ENCODE measurements at places on chromosomes 13 and 19.

DNA sequence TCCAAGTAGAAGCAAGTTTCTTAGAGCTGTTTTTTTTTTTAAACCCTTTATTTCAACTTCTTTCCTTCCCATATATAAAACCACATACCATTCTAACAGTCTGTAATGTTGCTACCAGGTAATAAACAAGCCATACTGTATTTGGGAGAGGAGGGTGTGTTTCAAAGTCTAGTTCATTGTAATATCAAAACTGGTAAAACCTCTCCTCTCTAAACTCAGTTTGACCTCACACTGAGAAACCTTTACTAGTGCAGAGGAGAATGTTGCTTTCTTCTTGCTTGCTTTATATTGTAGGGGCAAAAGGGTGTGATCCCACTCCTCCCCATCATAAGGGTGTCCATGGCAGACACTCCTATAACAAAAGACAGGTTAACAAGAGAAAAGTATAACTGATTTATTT lies 155.1 kb downstream of the GGACT start:
- DNase-seq = no peak

DNA sequence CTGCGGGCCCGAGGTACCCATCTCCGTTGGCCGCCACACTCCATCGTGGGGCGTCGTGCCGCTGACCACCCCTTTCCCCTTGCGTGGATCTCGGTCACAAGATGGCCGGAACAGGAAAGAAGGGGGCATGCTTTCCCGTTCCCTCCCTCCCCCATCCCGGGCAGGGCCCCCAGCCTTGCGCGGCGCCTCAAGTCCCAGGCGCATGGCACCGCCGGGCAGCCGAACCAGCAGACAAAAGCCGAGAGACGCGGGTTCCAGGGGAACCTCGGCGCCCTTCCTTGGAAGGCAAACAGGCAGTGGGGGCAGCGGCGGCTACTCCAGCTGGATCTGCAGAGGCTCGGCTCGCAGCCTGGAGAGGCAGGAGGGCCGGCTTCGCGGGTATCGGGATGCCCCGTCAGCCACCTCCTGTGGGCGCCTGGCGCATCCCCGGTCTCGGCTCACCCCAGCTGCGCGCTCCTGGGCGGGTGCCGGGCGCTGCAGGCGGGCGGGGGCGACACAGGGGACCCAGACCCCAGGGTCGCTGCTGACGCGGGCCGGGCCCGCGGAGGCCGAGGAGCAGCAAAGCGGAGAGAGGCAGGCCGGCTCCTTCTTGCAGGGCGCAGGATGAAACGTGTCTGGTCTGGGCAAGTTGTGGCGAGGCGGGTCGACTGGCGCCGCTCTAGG lies 439 bp downstream of the DZIP1 start:
- DNase-seq = peak; percentile 37

DNA sequence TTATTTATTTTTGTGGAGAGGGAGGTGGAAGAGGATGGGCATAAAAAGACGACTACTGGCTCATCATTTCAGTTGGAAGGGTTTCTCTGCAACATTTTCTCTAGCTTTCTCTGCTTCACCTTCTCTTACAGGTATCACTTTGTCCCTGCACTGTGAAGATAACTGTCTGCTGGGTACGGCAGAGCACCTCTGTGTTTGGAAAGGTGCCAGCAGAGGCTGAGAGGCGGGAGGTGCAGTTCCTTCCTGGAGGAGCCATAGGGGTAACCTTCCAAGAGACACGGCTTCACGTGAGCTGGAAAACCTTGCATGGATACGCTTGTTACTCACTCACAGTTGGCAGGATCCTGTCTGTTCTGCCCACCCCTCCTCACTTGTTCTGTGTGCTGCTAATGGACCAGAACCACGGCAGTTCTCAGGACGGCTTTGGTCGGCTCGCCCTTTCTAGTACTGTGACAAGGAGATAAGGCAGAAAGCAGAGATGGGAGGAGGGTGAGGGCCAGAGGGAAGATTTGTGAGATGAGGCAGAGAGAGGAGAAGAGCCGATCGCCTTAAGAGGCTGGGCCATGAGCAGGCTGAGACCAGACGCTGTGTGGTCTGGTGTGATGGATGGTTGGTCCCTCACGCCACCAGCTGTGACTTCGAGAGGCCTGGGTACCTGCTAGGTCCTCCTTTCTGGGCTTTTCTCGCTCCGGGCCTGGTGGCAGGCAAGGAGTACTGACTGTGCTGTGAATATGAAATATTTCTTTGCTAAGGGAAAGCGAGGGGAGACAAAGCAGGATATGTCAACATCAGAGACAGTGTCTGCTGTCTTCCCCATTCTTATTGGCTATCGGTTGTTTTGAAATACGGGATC lies 66.8 kb downstream of the MRPL57 start:
- no peak for DNase-seq

DNA sequence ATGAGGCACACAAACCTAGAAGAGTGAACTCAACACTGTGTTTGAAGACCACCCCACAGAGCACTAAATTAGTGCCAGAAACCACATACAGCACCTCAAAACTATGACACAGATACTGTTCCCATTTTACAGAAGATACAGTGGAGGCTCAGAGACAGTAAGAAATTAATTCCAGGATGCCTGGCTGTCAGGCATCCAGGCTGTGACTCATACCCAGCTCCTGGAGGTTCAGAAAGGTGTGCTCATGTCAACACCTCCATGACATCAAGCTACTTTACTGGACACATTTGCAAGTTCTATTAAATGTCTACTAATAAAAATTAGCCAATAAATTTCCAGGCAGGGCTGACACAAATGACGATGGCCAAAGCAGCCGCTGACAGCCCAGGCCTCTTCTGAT lies 176.3 kb downstream of the ABCC4 start:
- DNase-seq = no peak

DNA sequence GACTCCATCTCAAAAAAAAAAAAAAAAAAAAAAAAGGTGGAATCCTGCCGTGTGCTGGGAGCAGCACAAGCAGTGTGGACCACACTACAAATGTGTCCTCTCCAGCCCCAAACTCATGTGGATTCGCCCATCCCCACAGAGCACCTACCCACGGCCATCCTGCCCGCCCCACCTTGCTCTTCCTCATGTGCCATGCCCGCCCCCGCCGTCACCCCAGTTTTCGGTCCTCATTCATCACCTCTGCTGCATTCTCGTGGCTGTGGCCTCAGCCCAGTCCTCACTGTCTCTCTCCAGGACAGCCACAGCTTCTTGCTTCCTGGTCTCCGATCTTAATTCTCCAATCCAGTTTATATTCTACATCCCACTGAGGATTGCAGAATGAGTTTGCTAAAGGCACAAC lies 80.0 kb upstream of the TM9SF2 start:
- DNase-seq = no peak

DNA sequence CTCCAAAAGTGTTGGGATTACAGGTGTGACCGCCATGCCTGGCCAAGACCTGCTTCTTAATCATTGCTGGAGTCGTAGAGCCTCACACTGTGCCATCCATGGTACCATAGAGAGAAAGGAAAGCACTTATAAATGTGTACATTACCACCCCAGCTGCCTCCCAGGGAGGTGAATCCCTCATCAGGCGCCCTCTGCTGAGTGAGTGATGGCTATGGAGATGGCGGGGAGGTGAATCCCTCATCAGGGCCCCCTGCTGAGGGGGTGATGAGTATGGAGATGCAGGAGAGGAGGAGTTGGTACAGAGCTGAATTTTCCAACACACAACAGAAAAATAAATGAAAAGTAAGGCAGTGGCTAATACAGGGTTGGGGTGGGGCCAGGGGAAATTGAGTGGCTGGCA lies 263.4 kb downstream of the UQCRFS1 start:
- no peak for DNase-seq

DNA sequence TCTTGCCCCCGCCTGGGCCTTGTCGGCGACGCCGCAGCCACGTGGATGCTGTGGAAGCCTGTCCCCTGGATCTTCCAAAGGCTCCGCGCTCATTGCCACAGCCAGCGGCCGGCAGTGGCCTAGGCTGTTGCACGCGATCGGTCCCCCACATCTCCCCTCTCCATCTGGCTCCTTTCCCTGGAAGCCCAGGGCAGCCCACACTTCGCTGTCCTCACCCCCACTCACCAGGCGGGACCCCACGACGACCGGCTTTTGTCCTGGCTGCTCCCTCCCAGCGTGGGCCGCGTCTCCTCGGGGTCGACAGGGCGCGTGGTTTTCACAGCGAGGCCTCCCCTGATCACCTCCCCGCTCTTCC lies 605 bp upstream of the TEX30 start:
- DNase-seq = peak; percentile 38

GRCh38 chr13:94195715-94196114 lies 283.8 kb downstream of the DCT start:
- DNase-seq = no peak

DNA sequence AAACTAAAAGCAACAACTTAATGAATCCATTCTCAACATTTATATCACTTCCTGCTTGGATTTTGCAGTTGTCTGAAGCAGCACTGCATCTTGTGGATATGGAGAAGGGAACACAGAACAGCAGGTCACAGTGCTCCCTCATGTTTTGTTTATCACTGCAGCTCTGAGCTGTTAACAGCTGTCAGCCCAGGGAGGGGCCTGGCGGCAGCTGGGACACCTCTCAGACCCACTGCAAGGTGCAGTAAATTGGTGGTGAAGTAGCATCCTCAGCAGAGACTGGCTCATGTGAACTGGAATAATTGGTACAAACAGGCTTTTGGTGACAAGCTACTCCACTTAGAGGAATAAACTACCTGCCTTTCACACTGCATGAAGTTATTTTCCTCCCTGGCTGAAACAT lies 170.4 kb downstream of the LIG4 start:
- DNase-seq = no peak

- no peak for DNase-seq
Observed at GRCh38 chr19:17743874-17744580, 7.2 kb upstream of the FCHO1 start.

- DNase-seq = no peak
Observed at GRCh38 chr13:39322836-39323585, 280.0 kb downstream of the LHFPL6 start.

DNA sequence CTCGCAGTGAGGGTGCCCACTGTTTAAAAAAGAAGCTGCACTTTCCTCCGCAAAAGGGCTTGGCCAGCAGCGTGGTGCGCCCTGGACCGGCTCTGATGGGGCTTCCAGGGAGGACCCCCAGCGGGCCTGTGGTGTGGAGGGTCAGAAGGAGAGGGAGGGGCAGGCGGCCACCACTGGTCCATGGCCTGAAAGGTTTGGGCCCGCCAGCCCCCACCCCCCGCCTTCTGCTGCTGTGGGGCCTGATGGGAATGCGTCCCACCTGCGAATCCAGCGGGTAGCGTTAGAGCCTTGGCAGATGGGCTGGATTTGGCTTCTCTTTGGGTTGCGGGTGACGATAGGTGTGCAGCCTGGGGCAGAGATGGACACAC lies 34.7 kb downstream of the TMEM255B start:
- peak; percentile 17 for DNase-seq

DNA sequence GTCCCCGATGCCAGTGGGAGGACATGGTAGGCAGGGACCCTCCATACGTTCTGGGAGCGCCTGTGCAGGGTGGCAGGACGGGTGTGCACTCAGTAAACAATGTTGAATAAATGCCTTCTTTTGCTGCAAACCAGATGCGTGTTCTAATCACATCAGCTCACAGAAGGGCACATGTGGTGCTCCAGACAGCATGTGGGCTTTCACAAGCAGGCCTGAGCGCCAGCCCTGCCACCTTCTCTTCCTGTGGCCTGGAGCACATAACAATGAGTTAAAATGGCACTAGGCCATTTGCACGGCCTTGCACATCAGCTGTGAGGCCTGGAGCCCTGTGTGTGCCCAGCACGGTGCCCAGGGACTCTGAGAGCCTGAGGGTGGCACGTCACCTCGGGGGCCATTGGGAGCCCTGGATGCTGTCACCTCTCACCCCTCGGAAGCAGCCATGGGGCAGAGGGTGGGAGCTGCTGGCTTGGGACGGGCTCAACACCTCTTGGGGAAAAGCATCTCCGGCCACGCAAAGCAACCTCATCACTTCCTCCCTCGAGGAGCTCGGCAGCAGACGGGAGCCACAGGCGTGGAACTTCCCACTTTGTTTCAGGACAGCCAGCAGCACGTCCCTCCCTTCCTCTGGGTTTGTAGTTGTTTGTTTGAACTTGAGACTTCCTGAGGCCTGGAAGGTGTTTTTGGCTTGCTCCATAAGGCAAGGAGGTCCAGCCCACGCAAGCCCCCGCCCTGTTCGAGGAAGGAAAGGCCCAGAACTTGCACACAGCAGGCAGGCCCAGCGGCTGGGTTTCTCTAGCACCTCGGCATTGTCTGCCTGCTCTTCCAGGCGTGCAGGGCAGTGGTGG lies 9.8 kb downstream of the MCF2L start:
- peak; percentile 66 for DNase-seq

DNA sequence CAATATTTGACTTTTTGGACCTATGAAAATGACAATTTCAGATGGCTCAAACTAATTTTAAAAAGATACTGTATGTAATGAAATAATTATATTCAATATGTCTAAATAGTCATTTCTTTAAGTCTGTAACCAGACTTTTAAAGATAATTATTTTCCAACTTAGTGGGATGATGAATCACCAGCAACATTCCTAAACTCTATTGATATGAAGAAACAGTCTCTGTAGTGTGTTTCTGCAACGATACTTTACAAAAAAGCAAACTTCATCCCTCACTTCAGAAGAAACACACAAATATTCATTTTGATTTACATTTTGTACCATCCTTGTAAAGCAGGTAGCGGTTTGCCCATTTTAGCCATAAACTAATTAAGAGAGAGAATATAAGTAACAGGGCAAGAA lies 417.4 kb downstream of the EFNB2 start:
- DNase-seq = no peak

DNA sequence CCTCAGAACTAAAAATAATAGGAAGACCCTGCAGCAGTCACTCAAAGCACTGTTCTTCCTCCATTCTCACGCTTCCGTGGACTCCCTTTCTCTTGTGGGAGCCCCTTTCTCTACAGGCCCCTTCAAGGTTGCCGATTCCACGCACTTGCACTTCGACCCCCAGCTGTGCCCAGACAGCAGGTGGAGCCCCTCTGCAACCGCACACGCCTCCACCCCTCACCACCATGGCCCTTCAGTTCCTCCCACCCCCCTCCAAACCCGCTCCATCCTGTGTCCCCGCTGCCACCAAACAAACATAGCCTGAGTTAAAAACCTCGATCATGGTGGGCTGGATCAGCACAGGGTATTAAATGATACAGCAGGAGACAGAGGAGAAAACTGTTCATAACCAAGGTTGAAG lies 102.6 kb downstream of the STK24 start:
- DNase-seq = no peak

- DNase-seq = no peak
Observed at GRCh38 chr13:54511366-54511765, 1482.8 kb downstream of the OLFM4 start.

GRCh38 chr13:33697926-33698325 lies 120.0 kb upstream of the RFC3 start:
- no peak for DNase-seq

DNA sequence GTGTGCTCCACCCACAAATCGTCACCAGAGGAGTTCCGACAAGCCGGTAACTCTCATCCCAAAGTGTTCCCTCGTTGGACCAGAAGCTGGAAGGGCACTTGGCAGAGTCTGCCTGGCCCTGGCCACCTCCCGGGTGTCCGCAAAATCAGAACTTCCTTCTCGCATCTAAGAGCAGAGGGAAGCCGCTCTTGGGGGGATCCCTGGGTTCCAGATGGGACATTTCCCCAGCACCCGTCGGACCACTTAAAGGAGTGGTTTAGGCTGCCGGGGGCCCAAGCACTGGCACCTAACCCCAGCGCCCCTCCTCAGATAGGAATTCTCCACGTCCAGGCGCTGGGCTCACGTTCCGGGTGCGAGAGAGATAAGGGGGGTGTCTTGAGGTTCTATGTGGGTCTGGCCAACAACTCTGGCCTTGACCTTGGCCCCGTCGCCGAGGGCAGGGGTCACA lies 857 bp upstream of the MAP2K7 start:
- DNase-seq = no peak
